ENCODE measurements at places on chromosomes 4 and X.

GRCh38 chrX:17553469-17553868 lies 178.5 kb downstream of the NHS start:
- no peak for DNase-seq

DNA sequence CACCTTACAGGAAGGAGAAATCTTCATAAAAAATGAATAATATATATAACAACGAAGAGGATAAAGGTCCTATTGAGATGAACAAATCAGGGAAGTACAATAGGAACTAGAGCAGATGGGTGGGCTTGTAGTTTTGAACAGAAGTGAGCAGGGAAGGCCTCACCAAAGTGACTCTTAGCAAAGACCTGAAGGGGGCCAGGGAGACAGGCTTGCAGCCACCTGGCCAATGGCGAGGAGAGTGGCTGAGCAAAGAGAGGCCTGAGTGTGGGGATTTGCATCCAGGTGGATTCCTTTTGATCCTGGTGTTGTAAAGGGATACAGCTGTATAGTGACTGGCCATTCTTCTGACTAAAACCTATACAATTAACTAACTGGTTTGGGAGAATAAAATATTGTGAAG lies 354.1 kb downstream of the CAMK2D start:
- DNase-seq = no peak

DNA sequence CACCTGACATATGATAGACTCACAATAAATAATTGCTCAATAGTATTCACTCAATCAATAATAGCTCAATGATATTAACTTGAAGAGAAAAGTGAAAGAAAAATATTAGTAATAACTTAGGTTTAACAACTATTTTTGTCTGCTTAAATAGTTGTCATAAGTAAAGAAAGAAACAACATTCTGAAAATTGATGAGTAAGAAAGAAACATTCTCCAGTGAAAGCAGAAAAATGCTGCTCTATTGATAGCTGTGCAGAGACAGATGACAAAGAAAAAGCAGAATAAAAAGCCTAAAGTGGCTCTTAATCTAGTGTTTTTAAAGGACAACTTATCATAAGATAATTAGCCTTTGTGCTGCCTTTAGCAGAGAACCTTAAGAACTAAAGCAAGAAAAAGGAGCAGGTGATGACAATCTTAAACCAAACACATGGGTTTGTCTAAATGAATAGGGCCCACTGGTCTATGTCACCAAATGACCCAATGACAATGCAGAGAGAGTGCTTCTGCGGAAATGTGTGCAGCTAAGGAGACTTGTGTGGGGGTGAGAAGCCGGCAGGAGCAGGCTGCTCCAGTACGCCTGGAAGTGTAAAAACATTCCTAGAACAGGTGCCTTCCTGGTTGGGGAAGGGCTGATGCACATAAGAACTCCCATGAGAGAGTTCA lies 13.2 kb downstream of the HS3ST1 start:
- no peak for DNase-seq

- peak; percentile 40 for DNase-seq
Observed at GRCh38 chr4:140152751-140153418, 1.1 kb downstream of the MAML3 start.

DNA sequence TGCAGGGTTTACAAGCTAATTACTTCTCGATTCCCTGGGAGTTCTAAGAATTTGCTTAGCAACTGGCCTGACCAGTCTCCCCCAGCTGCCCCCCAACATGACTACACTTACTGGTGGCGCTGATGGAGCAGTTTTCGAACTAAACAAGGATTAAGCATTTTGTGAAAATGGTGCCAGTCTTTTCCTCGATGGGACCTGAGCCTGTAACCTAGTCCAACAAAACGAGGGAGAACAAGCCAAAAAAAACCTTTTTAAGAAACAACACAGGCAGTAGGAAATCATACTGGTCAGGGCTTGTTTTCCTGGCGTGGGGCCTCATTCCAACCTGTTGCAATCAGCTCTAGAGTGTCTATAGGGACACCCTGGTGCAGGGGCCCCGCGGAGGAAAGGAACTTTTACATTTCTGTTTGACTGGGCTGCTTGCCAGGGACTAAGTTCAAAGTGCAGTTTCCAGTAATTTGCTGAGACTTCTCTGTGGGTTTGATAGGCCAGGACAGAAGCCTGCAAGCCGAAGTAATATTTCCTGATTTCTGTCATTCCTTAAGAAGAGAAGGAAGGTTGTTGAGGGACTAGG lies 158.7 kb downstream of the SPRY1 start:
- DNase-seq = no peak
